Mammary epithelial cell (primary cell): ENCODE measurements at places on chromosomes 16 and 17.
A peak's percentile ranks its signal among the peaks of the same experiment; 100 is the strongest.

DNA sequence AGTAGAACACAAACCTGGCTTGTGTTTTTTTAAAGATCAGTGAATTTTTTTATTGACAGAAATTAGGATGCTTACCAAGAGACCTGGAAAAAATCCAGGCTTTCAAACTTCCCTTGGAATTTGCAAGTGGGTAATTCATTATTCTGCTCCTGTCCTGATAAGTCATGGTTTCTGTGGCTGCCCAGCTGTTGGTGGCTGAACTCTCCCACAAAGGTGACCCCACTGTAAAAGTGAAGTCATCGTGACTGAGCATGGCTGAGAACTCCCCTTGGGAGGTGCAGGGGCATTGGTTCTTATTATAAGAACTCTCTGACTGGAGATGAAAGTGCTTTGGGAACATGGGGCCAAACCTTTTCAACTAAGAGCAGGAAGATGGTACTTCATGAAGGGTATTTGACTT lies 46.6 kb upstream of the TANC2 start:
- DNase-seq: peak; percentile 50

DNA sequence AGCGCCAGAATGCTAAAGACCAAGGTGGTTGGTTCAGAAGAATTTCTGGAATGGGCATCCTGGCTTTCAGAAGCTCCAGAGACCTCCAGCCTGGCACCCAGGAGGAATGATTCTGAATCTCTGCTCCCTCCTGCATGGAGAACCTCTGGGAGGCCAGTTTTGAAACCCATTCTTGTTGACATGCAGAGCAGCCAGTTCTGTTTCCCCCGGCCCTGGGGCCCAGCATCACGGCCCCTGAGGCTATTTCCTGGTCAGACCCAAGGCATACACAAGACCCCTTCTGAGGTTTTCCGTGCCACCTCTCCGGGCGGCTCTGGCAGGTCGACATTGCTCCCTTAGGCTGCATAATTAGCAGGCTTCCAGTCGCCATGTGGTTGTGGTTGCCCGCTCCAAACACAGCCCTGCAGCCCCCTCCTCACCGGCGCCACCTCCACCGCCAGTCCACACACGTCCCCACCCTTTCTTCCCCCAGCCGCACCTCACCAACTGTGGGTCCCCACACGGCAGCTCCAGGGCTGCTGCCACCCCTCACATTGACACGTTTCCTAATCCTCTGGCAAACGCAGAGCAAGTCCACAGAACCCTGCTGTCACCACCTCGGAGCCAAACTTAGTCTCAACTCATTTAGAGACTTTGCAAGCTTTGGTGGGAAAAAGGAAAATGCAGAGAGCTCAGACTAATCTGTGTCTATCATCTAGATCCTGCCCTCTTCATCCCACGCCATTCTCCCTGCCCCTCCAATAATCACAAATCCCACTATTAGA lies 367.1 kb downstream of the SOX9 start:
- DNase-seq: no peak

DNA sequence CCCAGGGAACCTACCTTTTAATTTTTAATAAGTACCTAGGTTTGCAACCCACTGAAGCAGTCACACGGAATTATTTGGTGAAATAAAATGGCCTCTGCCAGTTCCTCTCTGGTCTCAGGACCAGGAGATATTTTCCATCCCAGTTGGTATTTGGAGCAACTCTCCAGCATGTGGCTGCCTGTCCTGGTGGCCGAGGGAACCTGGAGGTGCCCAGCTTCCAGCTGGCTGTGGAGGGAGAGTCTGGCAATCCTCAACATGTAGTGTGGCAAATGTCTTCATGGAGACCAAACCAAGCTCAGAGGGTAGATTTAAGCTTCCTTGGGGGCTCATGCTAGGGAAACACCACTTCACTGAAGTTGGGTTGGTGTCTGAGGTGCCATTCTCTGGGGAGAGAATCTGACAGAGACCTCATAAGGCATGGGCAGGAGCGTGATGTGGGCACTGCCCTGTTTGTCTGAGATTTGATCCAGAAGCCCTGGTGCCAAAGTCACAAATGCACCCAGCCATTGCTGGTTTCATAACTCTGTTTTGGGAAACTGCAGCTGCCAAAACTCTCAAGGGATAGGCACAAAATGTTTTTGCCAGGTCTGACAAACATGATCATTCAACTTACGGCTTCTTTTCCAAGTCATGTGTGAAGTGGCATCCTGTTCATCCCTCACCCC lies 2.8 kb downstream of the MT1X start:
- no peak for DNase-seq

DNA sequence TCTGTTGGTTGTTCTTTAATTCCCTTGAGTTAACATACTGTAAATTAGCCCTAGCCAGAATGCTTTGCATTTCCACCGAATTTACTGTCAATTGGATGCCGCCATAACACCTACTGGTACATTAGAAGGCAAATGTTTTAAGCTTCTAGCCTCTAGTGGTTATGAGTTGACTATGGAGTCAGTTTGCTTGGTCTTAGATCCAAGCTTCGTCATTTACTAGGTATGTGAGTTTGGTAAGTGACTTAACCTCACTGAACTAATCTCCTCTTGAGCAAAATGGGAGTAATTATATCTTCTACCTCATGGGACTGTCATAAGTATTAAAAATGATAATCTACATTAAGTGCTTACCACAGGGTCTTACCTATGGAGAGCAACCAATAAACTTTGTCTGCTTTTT lies 20.4 kb upstream of the CDH11 start:
- no peak for DNase-seq

- DNase-seq: no peak
Observed at GRCh38 chr17:8776881-8777280, 18.5 kb upstream of the SPDYE4 start.

DNA sequence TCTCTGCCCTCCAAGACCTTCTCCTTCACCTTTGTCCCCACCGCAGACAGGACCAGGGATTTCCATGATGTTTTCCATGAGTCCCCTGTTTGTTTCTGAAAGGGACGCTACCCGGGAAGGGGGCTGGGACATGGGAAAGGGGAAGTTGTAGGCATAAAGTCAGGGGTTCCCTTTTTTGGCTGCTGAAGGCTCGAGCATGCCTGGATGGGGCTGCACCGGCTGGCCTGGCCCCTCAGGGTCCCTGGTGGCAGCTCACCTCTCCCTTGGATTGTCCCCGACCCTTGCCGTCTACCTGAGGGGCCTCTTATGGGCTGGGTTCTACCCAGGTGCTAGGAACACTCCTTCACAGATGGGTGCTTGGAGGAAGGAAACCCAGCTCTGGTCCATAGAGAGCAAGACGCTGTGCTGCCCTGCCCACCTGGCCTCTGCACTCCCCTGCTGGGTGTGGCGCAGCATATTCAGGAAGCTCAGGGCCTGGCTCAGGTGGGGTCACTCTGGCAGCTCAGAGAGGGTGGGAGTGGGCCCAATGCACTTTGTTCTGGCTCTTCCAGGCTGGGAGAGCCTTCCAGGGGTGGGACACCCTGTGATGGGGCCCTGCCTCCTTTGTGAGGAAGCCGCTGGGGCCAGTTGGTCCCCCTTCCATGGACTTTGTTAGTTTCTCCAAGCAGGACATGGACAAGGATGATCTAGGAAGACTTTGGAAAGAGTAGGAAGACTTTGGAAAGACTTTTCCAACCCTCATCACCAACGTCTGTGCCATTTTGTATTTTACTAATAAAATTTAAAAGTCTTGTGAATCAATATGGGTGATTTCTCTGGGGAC lies 12.2 kb downstream of the CX3CL1 start:
- DNase-seq: no peak

DNA sequence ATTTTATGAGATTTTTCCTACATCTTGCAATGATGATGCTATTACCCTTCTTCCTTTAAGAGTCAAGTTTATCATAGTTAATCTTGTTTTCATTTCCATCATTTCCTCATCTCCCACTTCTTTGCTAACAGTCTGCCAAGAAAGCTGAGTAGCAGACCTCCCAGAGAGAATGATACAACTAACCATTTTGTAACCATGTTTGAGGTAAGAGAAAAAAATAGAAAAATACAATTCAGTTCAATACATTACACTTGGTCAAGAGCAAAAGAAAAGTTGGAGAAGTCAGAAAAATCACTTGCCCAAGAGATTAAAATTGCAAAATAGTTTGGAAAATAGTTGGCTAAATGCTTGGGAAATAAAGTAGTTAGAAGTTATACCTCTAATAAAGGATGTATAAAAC lies 154.4 kb downstream of the ABCA8 start:
- no peak for DNase-seq

- DNase-seq: no peak
Observed at GRCh38 chr17:64534187-64534586, 27.4 kb downstream of the CEP95 start.

- DNase-seq: no peak
Observed at GRCh38 chr16:88315543-88316105, 67.1 kb upstream of the ZNF469 start.

DNA sequence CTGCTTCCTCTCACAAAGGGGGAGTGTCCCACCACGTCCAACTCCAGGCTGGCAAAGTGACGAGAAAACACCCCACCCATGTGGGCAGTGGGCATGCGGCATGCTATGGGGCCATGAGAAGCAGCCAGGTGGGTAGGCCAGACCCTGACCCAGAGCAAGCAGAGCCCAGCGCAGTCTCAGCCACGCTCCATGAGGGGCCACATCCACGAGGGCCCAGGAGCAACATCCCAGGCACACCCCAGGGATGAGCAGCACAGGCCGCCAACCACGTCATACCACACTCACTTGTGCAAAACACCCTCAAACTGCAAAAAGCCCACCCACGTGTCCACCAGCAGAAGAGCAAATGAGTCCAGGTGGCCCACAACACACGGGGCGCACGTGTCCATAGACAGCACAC lies 117.0 kb downstream of the ZNF778 start:
- no peak for DNase-seq

DNA sequence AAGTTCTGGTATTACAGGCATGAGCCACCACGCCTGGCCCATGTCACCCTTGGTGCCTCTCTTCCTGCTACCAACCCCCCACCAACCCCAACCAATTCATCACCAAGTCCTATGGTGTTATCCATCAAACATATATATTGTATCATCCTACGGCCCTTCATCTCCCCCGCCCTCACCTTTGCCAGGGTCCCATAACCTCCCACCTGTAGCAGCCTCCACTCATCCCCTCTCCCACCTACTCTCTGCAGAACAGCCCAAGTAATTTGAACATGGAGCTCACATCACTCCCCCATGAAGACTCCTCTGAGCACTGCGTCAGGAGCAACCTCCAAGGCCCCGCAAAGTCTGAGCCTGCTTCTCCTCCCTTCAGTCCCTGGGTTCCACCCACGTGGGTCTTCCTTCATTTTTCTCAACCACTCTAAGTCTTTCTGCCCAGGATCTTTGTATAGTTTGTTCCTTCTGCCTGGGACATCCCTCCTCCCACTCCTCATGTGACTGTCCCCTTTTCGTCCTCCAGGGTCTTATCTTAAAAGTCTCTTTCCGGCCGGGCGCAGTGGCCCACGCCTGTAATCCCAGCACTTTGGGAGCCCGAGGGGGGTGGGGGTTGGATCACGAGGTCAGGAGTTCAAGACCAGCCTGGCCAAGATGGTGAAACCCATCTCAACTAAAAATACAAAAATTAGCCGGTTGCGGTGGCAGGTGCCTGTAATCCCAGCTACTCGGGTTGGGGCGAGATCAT lies 7.0 kb upstream of the HID1 start:
- no peak for DNase-seq

GRCh38 chr17:64202683-64203344 lies 60.2 kb downstream of the TEX2 start:
- peak; percentile 83 for DNase-seq

GRCh38 chr16:19991614-19992013 lies 82.1 kb downstream of the GPR139 start:
- DNase-seq: no peak

DNA sequence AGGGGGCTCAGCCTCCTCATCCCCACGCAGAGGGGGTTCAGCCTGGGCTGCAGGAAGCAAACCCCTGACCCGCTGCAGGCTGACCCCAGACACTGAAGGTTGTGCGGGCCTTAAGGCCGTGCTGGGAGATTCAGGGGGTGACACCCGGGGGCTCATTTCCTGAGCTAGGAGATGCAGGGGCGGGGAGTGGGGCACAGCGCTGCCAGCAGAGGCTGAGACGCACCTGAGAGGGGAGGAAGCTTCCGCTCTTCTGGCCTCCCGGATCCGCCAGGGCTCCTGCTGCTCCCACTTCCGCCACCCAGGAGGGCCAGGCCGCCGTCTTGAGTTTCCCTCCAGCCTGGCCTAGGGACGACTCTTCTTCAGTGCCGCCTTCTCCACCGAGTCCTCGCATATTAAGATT lies 173.2 kb upstream of the FOXF1 start:
- DNase-seq: no peak

GRCh38 chr16:10983159-10983558 lies 38.8 kb downstream of the CLEC16A start:
- no peak for DNase-seq
